CD8-positive, alpha-beta T cell (primary cell): ENCODE measurements at places on chromosomes 1 and 21.

- no peak for DNase-seq
Observed at GRCh38 chr21:45305836-45306235, 18.1 kb upstream of the POFUT2 start.

DNA sequence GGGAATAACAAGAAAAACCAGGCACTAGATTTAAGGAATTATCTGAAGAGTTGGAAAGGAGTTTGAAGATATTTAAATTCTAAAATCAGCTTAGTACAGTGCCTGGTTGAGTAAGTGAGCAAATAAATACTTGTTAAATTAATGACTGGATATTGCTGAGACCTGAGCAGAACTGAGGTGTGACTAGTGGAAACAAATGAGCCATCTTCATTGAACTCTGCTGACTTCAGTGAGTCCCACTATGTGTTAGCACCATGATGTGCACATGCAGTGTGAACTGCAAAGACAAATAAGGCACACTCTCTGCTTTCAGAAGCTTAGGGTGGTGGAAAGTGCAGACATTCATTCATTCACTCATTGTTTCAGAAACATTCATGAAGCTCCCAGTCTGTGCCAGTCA, 48.7 kb downstream of the ELAPOR1 start:
- DNase-seq = no peak

GRCh38 chr1:212754193-212754592, 37.4 kb downstream of the NSL1 start:
- DNase-seq = peak; percentile 10

DNA sequence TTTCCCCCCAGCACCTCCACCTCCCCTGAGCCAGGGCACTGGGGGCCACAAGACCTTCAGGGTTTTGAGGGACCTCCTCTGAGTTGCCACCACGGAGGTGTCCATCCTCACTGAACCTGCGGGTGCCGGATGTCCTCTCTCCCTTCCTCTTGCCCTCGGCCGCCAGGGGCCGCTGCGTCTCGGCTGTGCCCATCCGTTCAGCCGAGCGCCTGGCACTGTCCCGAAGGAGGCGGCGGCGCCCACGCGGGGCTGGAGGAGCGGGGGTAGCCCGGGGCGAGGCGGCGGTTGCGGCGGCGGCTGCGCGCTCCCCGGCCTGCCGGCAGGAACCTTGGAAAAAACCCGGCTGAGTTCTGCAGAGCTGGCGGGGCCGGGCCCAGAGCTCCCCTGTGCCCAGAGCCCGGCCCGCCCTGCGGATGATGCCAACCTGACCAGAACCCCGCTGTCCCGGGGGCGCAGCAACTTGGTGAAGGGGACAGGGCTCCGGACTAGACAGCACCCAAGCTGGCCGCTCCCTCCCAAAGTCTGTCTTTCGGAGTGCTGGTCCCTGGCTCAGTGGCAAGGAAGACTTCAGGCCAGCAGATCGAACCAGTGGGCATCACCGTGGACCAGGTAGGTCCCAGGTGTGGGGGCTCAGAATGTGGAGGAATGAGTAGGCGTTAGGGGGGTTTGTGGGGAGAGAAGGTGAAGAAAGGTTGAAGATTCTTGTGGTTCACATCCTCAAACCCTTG, 3.7 kb upstream of the PPM1J start:
- DNase-seq = peak; percentile 81

GRCh38 chr1:13593511-13594131, 10.0 kb downstream of the PDPN start:
- no peak for DNase-seq

- DNase-seq = no peak
Observed at GRCh38 chr1:188706742-188707141, 1770.9 kb downstream of the BRINP3 start.

GRCh38 chr1:234604495-234605398, 5.2 kb downstream of the IRF2BP2 start:
- no peak for DNase-seq

GRCh38 chr1:3441410-3441847, 13.0 kb upstream of the ARHGEF16 start:
- DNase-seq = no peak

DNA sequence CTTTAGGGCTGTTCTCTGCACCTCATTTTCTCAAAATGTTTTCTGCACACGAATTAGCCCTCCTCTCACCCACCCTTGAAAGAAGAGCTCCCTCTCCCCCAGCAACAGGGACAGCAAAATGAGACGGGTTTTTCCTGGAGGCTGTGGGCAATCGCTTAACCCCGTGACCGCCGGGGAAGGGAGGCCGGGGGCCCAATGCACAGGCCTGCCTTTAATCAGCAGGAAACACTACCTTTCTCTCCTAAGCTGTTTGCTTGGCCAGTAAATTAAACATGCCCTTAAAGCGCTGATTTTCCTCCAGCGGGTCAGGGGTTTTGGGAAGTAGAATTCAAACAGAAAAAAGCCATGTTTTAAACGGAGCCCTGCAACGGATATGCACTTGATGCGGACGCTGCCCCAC, 114.4 kb downstream of the PRDM16 start:
- DNase-seq = no peak

DNA sequence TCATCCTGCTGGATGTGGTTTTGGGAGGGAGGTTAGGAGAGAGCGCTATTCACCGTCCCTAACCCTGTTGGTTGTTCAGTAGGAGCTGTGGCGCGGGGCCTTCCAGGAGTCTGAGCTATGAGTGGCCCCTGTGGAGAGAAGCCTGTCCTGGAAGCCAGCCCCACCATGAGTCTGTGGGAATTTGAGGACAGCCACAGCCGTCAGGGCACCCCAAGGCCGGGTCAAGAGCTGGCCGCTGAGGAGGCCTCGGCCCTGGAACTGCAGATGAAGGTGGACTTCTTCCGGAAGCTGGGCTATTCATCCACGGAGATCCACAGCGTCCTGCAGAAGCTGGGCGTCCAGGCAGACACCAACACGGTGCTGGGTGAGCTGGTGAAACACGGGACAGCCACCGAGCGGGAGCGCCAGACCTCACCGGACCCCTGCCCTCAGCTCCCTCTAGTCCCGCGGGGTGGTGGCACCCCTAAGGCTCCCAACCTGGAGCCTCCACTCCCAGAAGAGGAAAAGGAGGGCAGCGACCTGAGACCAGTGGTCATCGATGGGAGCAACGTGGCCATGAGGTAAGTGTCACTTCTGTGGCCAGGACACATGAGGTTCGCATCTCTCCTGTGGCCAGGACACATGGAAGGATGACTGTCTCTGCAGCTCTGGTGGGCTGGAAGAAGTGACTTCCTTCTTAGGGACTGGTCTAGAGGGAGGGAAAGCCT, 1.2 kb downstream of the ZC3H12A start:
- DNase-seq = peak; percentile 26

GRCh38 chr1:100860397-100860991, 34.1 kb downstream of the EXTL2 start:
- DNase-seq = no peak

DNA sequence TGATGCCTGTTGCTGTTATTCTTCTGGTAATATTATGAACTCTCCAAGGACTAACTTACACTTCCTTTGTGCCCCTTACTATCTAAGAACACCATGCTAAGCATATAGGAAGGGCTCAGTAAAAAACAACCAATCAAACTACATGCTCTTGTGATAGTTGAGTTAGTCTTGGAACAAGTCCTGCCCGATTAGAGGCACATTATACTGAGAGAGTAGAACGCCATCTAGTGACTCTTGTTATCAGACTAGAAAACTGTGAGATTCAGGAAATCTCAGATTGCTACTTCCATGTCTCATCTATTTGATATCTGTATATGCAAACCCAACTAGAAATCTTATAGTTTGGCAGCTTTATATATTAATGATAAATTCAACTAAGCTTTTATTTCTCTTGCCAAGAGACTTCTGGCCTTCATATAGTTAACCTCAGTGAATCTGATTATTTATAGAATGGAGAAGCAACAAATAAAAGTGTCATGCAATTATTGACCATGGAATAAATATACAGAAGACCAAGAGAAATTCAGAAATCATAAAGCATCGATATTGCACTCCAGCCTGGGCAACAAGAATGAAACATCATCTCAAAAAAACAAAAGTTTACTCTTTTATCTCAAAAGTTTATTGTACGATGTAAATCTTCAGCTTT, 7.8 kb upstream of the SRRM1 start:
- DNase-seq = no peak

GRCh38 chr1:153749408-153750005, 21.7 kb downstream of the INTS3 start:
- peak; percentile 80 for DNase-seq

GRCh38 chr1:174097426-174097825, 61.9 kb upstream of the RABGAP1L start:
- no peak for DNase-seq

GRCh38 chr1:65174585-65174984, 26.6 kb downstream of the AK4 start:
- no peak for DNase-seq

DNA sequence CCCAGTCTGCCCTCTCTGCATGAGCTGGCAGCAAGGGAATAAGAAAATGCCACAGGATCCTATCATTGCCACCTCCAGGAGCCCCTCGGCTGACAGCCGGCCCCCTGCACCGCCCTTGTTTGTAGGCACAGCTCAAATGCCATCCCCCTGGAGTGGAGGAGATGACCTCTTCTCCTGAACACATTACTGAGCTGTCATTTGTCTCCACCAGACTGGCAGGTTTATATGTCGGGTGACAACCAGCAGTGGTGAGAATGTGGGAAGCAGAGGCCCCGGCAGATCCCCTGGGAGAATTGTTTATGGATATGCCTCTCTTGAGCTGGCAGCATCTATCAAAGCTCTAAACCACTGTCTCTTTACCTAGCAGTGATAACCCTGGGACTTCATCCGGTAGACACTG, 135.4 kb upstream of the FMN2 start:
- no peak for DNase-seq

- DNase-seq = no peak
Observed at GRCh38 chr1:193309936-193310475, 123.6 kb upstream of the B3GALT2 start.

GRCh38 chr1:23402286-23403037, 22.1 kb downstream of the TCEA3 start:
- no peak for DNase-seq

DNA sequence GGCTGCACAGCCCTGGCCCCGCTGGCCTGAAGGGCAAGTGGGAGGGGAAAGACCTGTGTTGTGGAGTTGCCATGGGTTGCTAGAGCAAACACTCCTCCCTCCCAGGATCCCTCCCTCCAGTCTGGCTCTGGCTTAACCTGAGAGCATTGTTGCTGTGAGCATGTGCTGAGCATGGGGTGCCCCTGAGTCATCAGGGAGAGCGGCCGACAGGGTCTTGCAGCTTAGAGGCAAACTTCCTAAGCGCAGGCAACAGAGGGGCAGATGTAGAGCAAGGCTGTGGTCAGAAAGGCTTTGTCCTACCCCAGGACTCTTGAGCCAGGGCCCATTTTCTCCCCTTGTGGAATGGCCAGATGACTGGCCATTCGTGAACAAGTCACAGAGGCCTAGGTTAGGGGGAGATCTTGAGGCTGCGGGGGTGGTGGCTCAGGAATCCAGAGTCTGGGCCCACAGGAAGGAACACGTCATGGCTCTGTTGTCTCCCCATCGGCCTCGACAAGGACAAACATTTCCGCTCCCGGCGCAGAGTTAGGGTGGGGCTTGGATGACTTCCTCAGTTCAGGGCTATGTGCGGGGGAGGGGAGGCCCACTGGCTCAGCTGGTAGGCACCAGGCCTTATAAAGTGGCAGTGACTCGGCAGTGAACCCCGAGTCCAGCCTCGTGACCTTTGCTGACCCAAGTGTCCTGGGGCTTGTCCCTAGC, 362 bp upstream of the DYNLT4 start:
- peak; percentile 86 for DNase-seq

DNA sequence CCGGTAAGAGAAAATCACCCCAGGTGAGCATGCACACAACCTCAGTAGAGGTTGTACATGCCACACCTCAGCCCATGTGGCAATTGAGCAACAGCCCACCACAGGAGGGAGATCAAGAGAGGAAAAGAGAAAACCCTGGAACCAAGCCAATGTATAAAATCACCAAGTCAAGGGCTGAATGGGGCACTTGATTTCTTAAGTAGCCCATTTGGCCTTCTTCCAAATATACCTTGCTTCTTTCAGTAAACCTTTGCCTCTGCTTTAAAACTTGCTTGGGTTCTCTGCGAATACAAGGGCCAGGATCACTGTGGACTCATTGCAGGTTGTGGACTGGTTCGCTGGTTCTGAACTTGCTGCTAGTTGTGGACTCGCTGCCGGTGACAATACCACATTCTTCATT, 1814.0 kb downstream of the PLA2G4A start:
- DNase-seq = no peak

DNA sequence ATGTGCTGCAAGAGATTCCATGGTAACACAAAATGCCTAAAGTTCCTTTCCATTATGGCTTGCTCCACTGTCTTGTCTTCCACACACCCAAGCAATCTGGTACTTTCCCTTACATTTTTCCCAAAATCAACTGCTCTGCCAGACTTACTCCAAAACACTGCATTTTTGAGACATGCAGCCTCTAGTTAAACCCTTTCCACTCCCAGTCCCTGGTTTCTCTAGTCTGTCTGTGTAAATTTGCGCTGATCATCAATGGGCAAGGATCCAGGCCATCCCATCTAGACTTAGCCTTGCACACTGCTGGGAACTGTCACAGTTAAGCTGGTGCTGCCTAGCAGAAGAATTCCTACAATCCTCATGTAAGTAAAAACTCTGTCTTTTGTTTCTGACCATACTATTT, 47.8 kb downstream of the DAB1 start:
- DNase-seq = no peak

- DNase-seq = no peak
Observed at GRCh38 chr1:30144831-30145230, 578.6 kb downstream of the MATN1 start.

- DNase-seq = no peak
Observed at GRCh38 chr1:222970040-222970439, 155.2 kb downstream of the DISP1 start.

GRCh38 chr1:2418791-2419320, 6.5 kb upstream of the PEX10 start:
- DNase-seq = no peak

- no peak for DNase-seq
Observed at GRCh38 chr1:48718116-48718630, 58.5 kb downstream of the BEND5 start.

DNA sequence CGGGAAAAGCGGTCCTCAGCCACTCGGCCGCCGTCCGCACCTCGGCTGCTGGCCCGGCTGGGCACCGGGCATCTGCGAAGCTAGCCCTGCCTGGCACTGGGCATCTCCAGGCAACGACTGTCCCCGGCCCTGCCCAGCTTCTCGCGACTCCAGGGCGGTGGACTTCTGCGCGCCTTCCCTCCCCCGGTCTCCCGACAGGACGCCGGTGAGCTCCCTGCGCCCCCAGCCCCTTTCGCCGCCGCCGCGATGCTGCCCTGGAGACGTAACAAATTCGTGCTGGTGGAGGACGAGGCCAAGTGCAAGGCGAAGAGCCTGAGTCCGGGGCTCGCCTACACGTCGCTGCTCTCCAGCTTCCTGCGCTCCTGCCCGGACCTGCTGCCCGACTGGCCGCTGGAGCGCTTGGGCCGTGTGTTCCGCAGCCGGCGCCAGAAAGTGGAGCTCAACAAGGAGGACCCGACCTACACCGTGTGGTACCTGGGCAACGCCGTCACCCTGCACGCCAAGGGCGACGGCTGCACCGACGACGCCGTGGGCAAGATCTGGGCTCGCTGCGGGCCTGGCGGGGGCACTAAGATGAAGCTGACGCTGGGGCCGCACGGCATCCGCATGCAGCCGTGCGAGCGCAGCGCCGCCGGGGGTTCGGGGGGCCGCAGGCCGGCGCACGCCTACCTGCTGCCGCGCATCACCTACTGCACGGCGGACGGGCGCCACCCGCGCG, 514 bp downstream of the FAM43B start:
- DNase-seq = no peak

GRCh38 chr1:166140251-166140650, 26.6 kb downstream of the FAM78B start:
- DNase-seq = no peak
